ENCODE measurements at places on chromosomes 7 and 10.

DNA sequence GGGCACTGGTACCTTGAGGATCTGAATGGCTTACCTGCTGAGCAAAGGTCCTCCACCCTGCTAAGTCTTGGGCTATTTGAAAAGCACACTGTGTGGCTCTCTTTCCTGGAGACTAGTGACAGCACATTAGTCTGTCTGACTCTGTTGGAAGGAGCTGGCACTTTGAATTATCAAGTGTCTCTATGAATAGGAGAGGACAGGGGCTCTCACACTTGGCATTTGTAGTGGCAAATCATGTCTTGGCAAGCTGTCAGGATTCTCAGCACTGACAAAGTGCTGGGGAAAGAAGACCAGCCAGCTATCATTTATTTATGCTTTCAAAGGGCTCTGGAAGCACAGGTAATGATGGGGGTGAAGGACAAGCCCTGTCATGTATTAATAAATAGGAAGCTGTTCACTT lies 62.8 kb downstream of the MTPN start:
- no peak overlapping the region for H3K27ac ChIP-seq
- H3K4me3 ChIP-seq: no peak overlapping the region
- no peaks in the 10 kb centered on the region for H3K36me3 ChIP-seq
- no peak for DNase-seq
- H3K4me1 ChIP-seq: no peaks in the 10 kb centered on the region

- no peaks in the 10 kb centered on the region for H3K27me3 ChIP-seq
- H3K27ac ChIP-seq: no peak overlapping the region
- no peaks in the 10 kb centered on the region for H3K4me1 ChIP-seq
- H3K4me3 ChIP-seq: no peak overlapping the region
- H3K36me3 ChIP-seq: no peaks in the 10 kb centered on the region
These were observed 55.9 kb upstream of the MXI1 start for GRCh38 chr10:110151467-110151866.

DNA sequence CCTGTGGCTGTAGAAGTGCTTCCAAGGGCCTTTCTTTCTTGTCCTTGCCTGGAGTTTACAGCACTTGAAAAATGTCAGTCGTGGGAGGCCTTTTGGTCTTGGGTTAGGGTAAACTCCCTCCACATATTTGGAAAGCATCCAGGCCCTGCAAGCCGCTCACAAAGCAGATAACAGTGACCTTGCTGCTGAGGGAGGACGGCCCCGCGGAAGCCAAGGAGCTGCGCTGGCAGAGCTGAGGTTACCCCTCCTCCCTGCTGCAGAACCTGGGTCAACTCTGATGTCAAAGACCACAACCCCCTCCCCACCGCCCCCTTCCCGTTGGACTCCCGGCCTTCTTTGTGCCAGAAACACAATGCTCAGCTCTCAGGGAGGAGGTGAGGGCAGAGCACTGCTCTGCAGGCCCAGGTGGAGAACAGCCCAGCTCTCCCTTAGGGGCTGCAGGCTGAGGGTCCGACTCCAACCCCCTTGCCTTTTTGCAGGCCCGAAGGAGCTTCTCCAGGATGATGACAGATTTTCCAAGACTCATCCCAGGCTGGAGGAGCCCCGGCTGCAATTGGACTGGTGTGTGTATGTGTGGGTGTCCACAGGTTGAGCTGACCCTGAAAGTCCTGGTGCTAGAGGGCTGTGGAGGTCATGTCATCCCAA lies 957.6 kb upstream of the ZNF722 start:
- H3K27me3 ChIP-seq: no peaks in the 10 kb centered on the region
- no peaks in the 10 kb centered on the region for H3K4me1 ChIP-seq
- H3K36me3 ChIP-seq: no peaks in the 10 kb centered on the region
- H3K27ac ChIP-seq: no peak overlapping the region

DNA sequence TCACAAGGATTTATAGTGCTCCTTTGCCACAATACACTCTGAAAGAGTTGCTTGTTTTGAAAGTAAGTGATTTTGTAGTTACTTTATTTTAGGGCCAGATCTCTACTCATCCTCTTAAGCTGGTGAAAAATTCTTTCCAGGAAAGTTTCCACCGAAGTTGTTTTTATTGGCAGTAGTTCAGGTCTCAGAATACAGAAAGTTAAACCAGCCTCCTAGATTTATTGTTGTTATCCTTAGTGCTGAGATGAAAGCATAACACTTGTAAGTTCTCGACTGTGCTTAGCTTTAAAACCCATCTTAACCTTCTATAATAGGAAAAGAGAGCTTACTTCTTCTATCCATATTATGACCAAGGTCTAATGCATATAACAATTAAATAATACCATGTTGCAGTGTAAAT lies 5.5 kb downstream of the AP3M1 start:
- H3K27ac ChIP-seq: no peak overlapping the region
- peaks cover 2% of the 10 kb centered on the region for H3K36me3 ChIP-seq
- no peaks in the 10 kb centered on the region for H3K4me1 ChIP-seq
- DNase-seq: no peak
- no peaks in the 10 kb centered on the region for H3K27me3 ChIP-seq

DNA sequence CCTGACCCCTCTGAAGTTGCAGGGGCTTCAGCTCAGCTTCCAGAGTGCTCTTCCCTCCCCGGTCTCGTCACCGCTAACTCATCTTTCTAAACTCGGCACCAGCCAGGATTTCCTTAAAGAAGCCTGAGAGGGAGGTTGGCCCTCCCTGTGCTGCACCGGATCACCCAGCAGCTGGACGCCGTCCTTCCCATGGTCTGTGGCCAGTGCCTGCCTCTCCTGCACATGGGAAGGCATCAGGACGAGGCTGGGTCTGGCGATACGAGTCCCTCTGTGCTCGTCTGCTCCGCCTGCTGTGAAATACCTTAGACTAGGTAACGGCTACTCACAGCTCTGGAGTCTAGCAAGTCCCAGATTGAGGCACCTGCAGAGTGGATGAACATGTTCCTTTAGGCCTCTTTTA lies 179.1 kb downstream of the ZMYND11 start:
- no peak for DNase-seq
- H3K27ac ChIP-seq: no peak overlapping the region
- H3K4me3 ChIP-seq: no peak overlapping the region
- peaks cover 17% of the 10 kb centered on the region for H3K36me3 ChIP-seq
- no peaks in the 10 kb centered on the region for H3K27me3 ChIP-seq

DNA sequence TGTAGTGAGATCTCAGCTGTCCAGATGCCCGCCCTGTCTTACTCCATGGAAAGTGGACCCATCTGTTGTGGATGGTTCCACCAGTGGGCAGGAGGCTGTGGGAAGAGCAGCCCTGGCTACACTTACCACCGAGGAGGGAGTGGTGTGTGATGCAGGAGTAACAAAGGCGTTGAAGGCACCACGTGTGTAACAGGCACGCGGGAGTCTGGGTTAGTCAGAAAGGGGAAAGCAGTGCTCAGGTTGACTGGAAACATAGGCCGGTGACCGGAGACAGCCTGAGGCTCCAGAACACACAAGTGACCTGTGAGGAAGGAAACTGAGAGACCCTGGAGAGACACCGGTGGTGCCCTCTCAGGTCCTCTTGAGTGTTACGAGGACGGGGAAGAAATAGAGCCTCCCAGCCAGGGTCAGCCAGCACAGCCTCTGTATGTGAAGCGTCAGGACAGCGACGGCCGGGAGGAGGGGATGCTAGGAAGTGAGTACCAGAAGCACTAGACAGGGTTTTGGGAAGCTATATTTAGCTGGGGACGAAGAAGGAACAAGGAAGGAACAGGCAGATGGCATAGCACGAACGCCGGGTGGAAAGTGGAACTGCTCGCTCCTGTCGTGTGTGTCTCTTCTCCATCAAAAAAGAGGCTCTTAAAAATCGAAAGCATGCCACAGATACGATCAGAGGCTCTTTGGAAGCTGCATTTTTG lies 51.7 kb downstream of the DAGLB start:
- H3K36me3 ChIP-seq: peaks cover 16% of the 10 kb centered on the region
- peaks cover 41% of the 10 kb centered on the region for H3K4me1 ChIP-seq
- no peak overlapping the region for H3K4me3 ChIP-seq

DNA sequence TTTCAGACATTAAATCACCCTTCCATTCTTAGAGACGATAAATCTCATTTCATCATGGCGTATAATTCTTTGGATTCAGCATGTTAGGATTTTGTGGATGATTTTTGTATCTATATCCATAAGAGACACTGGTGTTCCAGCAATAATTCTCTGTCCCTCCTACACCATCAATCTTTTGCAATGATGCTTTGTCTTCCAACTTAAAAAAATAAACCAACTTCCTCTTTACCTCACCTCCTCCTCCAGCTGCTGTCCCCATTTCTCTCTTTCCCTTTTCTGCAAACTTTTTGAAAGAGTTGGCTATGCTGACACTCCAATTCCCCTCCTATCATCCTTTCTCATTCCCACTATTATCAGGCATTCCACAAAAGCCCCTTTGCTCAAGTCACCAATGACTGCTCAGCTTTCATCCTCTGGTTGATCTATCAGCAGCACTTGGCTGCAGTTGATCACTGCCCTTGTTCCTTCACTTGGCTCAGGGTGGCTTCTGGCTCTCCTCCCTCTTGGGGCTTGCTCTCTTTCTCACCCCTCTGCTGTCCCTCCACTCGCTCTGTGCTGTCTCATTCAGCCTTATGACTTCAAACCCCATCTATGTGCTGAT lies 130.0 kb downstream of the ARHGAP22 start:
- H3K27me3 ChIP-seq: no peaks in the 10 kb centered on the region
- peaks cover 9% of the 10 kb centered on the region for H3K4me1 ChIP-seq
- H3K27ac ChIP-seq: no peak overlapping the region

GRCh38 chr7:29112721-29113120 lies 33.6 kb downstream of the CPVL start:
- H3K27me3 ChIP-seq: no peaks in the 10 kb centered on the region
- peak; percentile 82 for DNase-seq
- H3K4me1 ChIP-seq: peaks cover 25% of the 10 kb centered on the region
- no peak overlapping the region for H3K4me3 ChIP-seq

DNA sequence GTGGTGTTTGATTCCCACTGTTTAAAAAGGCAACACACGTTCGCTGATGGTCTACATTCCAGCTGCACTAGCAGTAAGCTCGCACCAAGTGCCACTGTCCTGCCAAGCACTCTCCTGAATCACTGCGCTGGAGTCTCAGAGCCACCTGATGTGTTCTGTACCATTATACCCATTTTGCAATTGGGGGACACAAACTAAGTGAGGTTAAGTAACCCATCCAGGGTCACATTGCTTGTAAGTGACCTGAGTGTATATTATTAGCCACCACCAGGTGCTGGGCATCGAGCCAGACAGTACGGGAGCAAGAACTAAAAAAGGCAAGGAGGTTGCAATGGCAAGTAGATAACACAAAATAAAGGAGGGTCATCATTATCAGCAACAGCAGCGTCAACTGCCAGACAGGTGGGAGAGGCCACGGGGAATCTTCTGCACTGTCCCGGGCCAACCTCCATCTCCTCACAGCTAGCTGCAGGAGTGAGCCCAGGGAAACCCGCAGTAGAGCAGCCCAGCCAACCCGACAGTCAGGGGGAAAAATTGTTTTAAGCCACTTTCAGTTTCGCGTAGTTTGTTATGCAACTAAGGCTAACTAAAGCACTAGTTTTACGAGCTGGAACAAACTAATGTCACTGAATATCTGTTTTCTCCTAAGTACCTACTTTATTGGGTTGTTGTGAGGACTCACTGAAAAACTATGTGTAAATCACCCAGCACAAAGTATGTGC lies 712 bp upstream of the CPVL start:
- no peak overlapping the region for H3K27ac ChIP-seq
- peaks cover 7% of the 10 kb centered on the region for H3K4me1 ChIP-seq
- H3K4me3 ChIP-seq: no peak overlapping the region
- no peaks in the 10 kb centered on the region for H3K27me3 ChIP-seq
- peak; percentile 68 for DNase-seq

DNA sequence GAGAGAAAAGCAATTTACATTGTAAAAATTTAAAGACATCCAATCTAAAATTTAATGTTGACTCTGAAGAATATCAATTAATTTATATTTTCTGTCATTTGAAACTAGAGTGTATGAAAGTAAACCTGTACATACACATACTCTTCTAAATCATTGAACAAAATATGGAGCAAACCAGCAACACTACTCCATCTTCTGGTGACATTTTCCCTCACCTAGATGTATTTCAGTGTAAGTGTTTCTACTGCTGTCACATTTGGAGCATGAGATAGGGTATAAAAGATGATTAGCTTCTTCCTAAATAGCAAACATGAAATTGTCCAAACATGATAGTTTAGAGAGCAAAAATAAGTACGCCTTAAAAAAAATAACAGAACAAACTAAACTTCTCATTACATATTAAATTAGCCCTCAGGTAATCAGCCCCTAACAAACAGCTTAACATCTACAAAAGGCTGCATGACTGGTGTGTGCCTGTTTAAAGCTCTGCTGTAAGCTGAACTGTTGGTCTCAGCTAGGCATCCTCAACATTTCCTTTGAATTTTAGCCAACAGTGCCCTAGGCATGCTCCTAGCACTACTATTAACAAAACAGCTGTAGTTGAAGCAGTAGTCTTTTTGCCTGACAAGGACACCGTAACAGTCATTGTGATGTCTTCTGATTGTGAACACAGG lies 189.8 kb downstream of the CTNNA3 start:
- DNase-seq: no peak
- H3K27ac ChIP-seq: no peak overlapping the region
- no peaks in the 10 kb centered on the region for H3K36me3 ChIP-seq
- no peaks in the 10 kb centered on the region for H3K27me3 ChIP-seq
- H3K4me3 ChIP-seq: no peak overlapping the region
- H3K4me1 ChIP-seq: no peaks in the 10 kb centered on the region

GRCh38 chr7:25900877-25901276 lies 251.1 kb upstream of the NFE2L3 start:
- no peak overlapping the region for H3K27ac ChIP-seq
- no peak for DNase-seq
- no peaks in the 10 kb centered on the region for H3K4me1 ChIP-seq
- no peaks in the 10 kb centered on the region for H3K36me3 ChIP-seq

GRCh38 chr10:119542988-119543813 lies 682 bp upstream of the RGS10 start:
- no peak overlapping the region for H3K27ac ChIP-seq
- peak; percentile 49 for DNase-seq
- H3K4me3 ChIP-seq: peak overlapping the region; percentile 71
- H3K36me3 ChIP-seq: no peaks in the 10 kb centered on the region

DNA sequence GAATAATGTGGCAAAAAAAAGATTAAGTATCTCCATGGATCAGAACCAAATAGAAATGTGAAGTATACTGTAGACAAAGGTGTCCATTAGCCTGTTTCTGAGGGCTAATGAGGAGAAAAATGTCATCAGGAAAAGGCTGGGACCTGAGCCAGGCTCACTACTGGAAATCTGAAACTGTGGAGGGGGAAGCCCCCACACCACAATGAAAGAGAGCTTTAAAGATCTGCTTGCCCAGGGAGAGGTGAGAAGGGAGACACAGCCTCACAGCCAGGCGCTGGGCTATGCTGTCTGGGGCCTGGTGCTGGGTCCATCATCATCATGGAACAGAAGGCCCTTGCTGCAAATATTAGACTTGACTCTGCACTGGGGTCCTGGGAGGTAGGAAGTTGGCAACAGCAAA lies 90.4 kb downstream of the OSBPL3 start:
- no peak overlapping the region for H3K4me3 ChIP-seq
- no peaks in the 10 kb centered on the region for H3K36me3 ChIP-seq
- no peaks in the 10 kb centered on the region for H3K27me3 ChIP-seq
- H3K4me1 ChIP-seq: no peaks in the 10 kb centered on the region

- no peak overlapping the region for H3K4me3 ChIP-seq
- no peaks in the 10 kb centered on the region for H3K36me3 ChIP-seq
- no peaks in the 10 kb centered on the region for H3K27me3 ChIP-seq
- DNase-seq: no peak
- no peak overlapping the region for H3K27ac ChIP-seq
These were observed 10.6 kb upstream of the BPGM start for GRCh38 chr7:134636008-134636449.

GRCh38 chr7:100965045-100965722 lies 4.2 kb upstream of the MUC12 start:
- no peak for DNase-seq
- peaks cover 3% of the 10 kb centered on the region for H3K27me3 ChIP-seq
- peaks cover 4% of the 10 kb centered on the region for H3K4me1 ChIP-seq
- peak overlapping the region; percentile 7 for H3K4me3 ChIP-seq
- H3K27ac ChIP-seq: no peak overlapping the region
